ENCODE measurements at places on chromosomes 5 and 9.

DNA sequence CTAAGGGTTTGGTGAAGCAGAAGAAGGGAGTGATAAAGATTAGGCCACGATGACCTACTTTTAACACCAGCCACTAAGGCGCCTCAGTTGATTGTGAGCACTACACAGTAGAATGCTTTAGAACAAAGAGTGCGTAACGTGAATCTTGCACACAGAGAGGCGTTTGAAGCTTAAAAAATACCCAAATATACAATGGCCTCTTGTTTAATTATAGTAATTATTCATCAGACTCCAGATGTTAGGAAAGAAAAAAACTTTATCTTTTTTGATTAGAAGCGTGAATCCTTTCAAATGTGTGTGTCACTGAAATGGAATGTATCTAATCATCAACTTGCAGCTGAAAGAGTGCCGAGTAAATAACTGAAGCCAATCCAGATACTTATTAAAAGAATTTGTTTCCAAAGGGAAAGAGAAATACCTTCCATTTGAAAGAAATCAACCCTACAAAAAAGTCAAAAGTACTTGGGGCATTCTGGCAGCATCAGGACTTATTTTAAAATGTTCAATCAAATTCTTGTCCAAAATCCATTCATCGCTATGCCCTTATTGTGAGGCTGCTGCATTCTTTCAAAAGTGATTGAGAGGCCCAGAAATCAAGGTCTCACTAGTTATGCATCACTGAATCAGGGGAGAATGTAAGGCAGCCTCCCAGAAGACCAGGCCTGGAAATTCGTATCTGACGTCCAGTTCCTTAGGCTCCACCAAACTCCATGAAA is 337.5 kb downstream of the ZNF608 start:
- DNase-seq = no peak

DNA sequence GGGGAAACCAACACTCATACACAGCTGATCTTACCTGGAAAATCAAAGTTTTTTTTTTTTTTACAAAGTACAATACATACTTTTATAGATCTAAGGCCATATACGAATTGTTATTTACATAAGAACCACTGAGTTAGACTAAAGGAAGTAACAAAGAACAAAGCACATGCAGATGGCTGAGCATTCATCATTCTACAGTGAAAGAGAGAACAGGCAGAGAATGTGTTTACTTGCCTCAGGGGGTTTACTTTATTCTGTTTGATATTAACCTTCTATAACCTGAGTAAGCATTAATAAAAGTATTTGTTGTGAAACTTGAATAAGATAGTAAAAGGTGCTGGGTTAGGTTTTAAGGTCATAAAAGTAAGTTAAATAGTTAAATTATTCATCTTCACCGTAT is 54.7 kb downstream of the SLC38A9 start:
- no peak for DNase-seq

DNA sequence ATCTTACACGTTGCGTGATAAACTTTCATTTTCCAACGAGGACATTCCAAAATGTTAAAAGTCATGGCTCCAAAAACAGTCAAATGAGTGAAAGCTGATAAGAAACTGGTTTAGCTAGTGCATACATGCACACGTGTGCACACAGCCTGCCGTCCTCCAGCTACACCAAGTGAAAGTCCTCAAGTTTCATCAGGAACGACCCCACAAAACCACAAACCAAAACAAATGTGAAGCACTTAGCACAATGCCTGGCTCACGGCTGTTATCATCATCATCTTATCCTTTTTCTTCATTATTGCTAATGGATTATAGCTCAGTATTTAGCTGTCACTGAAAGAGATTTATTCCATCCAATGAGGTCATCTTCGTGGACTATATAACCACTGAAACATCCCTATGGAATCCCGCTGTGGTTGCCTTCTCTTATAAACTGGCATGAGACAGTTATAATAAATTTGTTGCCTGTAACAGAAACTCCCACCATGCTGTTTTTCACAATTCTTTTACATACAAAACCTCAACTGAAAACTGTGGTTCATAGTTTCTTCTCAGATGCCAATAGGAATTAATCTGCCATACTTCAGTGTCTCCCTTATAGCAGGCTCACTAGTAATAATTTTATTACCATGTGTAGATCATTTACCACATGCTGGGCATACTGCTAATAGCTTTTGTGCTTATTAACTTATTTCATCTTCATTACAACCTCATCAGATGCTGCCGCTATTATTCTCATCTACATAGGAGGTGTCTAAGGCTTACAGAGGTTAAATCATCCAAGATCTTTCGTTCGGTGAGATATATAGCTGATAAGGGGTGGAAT is 56.1 kb downstream of the SAXO1 start:
- DNase-seq = no peak

- DNase-seq = no peak
These were observed 739 bp downstream of the C9orf72 start for GRCh38 chr9:27572566-27572917.

DNA sequence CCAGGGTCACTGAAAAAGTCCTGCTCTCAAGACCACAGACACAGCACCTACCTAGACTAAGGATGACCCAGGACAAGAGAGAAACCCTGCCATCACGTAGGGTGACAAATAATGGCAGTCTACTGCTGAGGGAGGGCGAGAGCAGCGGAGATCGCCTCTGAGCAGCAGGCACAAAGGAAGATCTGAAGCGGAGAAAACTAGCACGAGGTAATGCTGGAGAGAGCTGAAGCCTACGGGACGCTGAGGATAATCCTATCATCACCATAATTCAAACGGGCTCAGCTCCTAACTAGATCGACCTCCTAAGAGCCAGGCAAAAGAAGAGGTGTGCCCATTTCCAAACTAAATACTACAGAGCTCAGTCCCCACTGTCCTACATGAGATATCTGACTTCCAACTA is 41.3 kb downstream of the FBXO10 start:
- no peak for DNase-seq

GRCh38 chr9:132350861-132351315 is 3.9 kb downstream of the SETX start:
- DNase-seq = no peak

DNA sequence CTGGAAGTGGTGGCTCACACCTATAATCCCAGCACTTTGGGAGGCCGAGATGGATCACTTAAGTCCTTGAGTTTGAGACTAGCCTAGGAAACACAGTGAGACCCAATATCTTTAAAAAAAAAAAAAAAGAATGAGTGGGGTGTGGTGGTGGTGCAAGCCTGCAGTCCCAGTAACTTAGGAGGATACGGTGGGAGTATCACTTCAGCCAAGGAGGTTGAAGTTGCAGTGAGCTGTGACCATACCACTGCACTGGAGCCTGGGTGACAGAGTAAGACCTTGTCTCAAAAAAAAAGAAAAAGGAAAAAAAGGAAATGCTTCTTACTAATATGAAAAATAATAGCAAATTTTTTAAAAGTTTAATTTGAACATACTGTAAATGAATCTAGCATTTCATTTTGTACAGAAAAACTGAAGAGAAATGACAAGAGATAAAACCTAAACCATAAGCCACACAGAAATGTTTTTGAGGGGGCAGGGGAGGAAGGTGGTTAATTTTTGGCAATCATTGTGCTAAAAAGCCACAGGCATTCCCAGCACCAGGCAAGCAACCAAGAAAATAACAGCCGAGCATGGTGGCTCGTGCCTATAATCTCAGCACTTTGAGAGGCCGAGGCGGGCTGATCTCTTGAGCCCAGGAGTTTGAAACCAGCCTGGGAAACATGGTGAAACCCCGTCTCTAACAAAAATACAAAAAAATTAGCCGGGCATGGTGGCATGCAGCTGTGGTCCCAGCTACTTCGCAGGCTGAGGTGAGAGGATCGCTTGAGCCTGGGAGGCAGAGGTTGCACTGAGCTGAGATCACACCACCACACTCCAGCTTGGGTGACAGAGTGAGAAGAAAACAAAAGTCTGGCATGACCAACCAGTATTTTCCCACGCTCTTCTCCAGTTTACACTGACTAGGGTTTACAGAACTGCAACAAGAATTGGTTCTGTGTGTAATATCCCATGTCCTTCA is 114.5 kb upstream of the NR5A1 start:
- DNase-seq = no peak

- DNase-seq = no peak
These were observed at the start of gene PLPPR1 for GRCh38 chr9:101028346-101029314. Gene PLPPR1 (plus strand): TSS chr9:101028727.

GRCh38 chr5:109701792-109702191 is 12.1 kb downstream of the MAN2A1 start:
- no peak for DNase-seq

- DNase-seq = no peak
These were observed 78.7 kb upstream of the MAN2A1 start for GRCh38 chr5:109611061-109611460.

DNA sequence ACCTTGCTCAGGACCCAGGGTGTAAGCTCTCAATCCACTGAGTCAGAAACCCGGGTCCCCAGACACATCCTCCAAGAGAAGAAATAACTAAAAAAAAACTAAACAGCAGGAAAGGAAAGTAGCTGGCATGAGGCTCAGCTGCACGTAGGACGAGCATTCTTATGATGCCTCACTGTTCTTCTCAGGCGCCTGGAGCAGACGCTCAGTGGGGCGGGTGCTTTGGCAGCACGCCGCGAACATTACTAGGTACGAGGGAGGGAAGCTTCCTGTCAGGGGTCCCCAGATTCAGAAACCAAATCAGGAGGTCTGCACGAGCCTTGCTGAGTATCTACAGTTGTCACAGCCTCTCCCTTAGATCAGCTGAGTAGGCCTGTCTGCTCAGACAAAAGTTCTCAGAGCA is 85.8 kb downstream of the SECISBP2 start:
- no peak for DNase-seq

Data from activated CD4-positive, alpha-beta T cell treated with anti-CD3 and anti-CD28 coated beads, Interleukin-2, amount 50 U/mL, for 48 hours (primary cell).